ENCODE measurements at places on chromosomes 1 and 21.

- DNase-seq = no peak
Measured at GRCh38 chr1:95263450-95263849, 29.4 kb downstream of the RWDD3 start.

DNA sequence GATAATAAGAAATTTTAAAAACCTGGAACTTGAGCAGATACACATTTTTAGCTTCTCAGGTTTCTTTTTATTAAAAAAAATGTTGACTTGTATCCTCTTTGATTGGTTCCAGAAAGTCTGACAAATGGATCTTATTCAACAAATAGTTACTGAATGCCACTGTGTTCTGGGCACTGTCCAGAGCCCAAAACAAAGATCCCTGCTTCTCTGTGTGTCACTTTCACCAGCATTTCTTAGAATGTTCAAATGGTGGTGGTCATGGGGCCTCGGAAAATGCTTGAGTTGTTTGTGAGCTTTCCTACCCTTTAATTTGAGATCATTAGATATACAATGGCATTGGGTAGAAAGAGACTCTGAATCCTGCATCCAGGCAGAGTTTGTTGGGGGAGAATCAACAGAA is 19.9 kb downstream of the ACTN2 start:
- no peak for DNase-seq

DNA sequence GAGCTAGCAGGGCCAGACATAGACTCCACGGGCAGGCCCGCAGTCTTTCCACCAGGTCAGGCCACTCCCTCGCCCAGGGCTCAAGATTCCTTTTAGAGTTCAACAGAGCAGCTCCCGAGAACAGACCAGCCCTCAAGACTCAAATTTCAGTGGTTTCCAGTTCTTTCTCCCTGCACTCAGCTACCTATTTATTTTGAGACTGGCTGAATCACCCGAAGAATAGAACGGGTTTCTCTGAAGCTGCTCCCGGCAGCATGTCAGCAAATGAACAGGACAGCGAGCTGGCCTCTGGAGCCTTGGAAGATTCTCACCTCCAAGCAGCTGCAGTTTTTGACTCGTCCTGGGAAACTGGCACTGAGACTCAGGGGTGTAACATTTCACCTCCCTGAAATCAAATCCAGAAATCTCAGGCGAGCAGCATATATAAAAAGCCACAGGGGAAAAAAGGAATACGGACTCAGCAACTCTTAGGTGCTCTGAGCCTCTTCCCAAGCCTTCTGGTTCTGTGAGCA is 177.9 kb downstream of the CLIC6 start:
- DNase-seq = peak; percentile 52

- DNase-seq = no peak
Measured at GRCh38 chr1:18927654-18928272, 25.4 kb upstream of the ALDH4A1 start.

GRCh38 chr1:235088907-235089306 is 39.7 kb downstream of the TOMM20 start:
- DNase-seq = no peak

DNA sequence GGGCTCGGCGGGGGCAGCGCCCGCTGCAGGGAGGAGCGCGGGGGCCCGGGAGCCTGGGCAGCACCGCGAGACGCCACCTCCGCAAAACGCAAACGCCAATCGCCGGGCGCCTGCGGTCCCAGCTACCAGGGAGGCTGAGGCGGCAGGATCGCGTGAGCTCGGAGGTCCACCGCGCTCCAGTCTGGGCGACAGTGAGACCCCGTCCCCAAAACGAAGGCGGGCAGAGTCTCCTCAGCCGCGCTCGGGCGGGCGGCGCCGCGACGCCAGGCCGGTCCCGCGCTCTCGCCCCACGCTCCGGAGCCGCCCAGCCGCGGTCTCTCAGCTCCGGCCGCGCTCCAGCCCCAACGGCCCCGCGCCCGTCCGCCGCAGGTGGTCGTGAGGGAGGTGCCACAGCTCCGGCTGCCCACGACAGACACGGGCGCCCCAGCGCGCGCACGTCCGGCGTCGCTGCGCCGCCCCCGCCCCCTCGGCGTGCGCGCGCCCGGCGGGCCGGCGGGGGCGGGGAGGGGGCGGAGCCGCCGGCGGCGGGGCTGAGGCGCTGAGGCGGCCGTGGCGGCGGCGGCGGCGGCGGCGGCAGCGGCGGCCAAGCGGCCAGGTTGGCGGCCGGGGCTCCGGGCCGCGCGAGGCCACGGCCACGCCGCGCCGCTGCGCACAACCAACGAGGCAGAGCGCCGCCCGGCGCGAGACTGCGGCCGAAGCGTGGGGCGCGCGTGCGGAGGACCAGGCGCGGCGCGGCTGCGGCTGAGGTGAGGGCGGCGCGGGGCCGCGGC is at the start of gene ADARB1:
Gene ADARB1 (plus strand): TSS at position 533 of the 770 bp plus-strand sequence. CDS start 97,077 bp downstream, outside the sequence.
- peak; percentile 79 for DNase-seq

GRCh38 chr1:199184180-199184579 is 545.3 kb downstream of the PTPRC start:
- no peak for DNase-seq

All from right hindlimb (tissue), 1 donor.